ENCODE measurements at places on chromosomes 2 and 18. TPM values are rescaled to one million over a fixed set of nuclear protein-coding genes. Genes with fewer than 3 reads are reported as not detected.

Gene AQP12B
- polyA plus RNA-seq: not detected

Gene UGT1A5
- polyA plus RNA-seq: not detected

Gene RGPD5
- polyA plus RNA-seq: 2.2 TPM

Gene TAF4B
- 0.75 TPM for polyA plus RNA-seq
